Central memory CD4-positive, alpha-beta T cell (primary cell): ENCODE measurements at places on chromosomes 3 and 15.

DNA sequence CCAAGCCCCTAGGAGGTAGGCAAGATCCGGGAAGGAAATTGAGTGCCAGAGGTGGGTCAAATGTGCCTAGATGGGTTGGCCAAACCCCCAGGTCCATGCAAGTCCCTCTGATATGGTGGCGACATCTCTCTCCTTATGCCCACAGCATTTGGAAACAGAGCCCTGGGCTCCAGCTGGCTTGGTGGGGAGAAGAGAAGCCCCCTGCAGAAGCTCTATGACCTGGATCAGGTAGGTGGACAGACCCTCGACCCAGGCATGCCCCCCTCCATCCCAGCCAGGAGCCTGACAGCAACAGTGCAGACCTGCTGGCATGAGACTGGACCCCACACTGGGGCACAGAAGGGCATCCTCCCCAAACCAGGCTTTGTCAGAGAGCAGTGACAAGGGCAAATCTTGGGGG is 12.2 kb downstream of the CHST13 start:
- no peak for DNase-seq

DNA sequence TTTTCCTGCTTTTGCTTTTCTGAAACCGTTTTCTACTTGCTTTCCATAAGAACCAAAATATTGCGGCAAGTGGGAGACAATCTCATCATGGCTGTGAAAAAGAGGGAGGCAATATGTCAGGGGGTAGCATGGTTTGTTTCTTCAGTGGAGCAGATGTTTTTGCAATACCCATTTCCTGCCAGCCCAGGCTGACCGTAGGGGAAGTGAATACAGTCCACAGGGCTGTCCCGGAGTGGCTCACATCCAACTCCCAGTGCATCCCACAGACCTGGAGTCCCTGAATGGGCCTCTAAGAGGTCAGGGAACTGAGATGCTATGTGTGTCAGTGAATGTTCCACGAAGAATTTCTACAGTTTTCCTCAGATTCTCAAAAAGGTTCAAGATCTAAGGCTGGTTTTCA is 69.6 kb downstream of the EPHB1 start:
- no peak for DNase-seq

- DNase-seq, result no peak
Observed at GRCh38 chr3:186823386-186823785, 17.1 kb upstream of the RFC4 start.

GRCh38 chr15:83063551-83063950 is 3.5 kb downstream of the BTBD1 start:
- DNase-seq, result no peak

DNA sequence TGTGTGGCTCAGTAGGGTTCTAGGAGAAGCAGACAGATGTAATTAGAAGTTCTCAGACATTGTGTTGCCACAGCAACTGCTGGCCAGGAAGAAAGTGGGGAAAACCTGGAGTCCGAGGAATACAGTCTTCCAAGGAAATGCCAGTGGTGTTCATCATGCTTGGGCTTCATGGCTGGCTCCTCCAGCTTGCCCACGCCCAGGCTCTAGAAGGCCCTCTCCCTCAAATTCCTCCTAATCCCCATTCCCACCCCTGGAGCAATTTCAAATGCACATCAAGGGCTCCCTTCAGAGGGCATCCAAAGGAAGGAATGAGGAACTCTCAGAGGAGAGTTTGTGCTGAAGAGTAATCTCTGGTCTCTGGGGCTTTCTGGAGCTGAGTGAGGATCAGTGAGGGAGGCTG is 21.9 kb downstream of the FSTL1 start:
- no peak for DNase-seq

GRCh38 chr3:45497963-45498362 is 96.6 kb upstream of the LIMD1 start:
- peak; percentile 36 for DNase-seq

DNA sequence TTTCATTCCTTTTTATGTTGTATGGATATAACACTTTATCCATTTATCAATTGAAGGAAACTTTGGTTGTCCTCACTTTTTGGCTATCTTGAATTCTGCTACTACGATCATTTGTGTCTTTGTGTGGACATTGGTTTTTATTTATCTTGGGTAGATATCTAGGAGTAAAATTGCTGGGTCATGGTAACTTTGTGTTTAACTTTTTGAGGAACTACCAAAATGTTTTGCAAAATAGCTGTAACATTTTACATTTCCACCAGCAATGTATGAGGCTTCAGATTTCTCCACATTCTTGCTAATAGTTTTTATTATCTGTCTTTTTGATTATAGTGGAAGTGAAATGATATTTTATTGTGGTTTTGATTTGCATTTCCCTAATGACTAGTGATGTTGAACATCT is 55.6 kb downstream of the TLNRD1 start:
- DNase-seq, result no peak

DNA sequence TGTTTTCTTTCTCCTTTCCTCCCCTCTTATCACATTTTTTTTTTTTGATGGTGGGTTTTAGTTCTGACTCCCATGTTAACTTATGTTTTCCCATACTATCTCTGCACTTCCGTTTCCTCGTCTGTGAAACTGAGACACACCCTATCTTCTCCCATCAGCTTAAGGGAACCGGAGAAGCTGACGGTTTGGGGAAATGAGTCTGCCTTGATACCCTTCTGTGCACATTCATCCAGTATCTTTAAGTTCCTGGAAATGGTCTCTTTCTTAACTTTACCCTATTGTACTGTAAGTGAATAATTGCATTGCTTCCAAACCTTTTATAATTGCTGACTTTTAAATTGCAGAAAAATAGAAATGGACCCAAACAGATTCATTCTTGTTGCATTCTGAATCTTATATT is 26.2 kb upstream of the CFAP161 start:
- no peak for DNase-seq

DNA sequence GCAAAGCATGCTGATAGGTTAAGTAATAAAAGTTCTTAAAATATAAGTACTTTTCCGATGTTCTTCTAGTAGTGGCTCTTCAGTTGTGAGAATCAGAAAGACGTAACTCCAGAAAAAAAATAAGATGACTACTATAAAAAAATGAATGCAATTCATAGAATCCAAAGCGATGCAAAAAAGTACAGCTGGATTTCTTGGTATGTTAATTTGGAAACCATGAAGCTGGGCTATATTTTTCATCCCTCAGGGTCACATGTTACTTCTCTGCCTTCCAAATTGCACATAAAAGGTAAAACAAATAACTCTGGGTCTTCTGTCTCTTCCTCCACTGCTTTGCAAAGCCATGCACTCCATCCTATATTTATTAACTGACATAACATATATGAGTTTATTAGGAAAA is 843.9 kb upstream of the DPPA4 start:
- no peak for DNase-seq

DNA sequence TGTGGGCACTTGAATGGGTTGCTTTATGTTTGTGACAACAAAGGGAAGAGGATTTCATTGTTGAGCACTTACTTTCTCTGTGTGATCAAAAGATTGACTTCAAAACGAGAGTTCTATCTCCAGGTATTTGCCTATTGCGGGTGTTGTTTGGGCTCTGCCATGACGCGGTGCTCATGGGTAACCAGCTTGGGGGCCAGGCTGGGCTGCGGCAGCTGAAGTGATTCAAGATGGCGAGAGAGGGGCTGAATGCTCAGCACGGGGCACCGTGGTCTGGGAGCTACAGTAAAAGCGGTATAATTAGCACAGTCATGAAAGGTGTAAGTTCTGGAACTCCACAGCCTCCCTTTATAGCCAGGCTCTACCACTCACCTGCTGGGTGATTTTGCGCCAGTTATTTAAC is 31.0 kb upstream of the ADCY5 start:
- no peak for DNase-seq

GRCh38 chr3:188306435-188307005 is 152.6 kb downstream of the LPP start:
- no peak for DNase-seq

GRCh38 chr15:60582370-60583036 is 103.6 kb upstream of the ICE2 start:
- peak; percentile 72 for DNase-seq

GRCh38 chr3:104909198-104909597 is 457.5 kb upstream of the ALCAM start:
- DNase-seq, result no peak

- DNase-seq, result no peak
Observed at GRCh38 chr3:79878708-79879107, 110.9 kb upstream of the ROBO1 start.

GRCh38 chr3:124048967-124049798 is 57.3 kb upstream of the ROPN1 start:
- no peak for DNase-seq

DNA sequence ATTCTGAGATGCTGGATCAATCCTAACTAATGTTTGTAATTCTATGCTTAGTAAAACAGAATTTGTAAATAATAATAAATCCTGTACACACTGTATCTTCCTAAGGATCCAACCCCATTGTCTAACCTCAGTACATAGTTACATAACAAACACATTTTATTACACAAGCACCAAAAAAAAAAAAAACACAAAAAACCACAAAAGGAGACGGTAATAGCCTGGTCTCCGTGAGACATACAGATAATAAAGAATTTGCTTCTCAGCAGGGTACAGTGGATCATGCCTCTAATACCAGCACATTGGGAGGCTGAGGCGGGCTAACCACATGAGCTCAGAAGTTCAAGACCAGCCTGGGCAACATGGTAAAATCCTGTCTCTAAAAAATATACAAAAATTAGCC is 558.7 kb downstream of the MAGI1 start:
- DNase-seq, result no peak

- no peak for DNase-seq
Observed at GRCh38 chr3:189726277-189726676, 95.1 kb downstream of the TP63 start.

DNA sequence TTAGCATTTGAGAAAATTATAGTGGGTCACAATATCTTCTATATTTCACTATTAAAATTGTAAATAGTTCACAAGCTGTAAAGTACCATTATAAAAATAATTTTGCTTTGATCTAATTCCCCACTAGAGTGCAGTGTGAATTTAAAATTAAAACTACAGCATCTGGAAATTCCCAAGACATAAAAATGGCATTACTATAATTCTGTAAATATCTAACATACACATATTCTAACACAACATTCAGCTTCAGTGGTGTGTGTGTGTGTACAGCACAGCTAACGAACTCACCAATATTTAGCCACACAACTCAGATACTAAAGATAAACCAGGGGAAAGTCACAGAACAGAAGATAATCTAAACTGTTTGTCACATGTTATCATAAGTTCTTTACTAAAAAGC is 424.9 kb upstream of the ZNF385D start:
- DNase-seq, result no peak

GRCh38 chr3:139770577-139770976 is 92.8 kb upstream of the NMNAT3 start:
- no peak for DNase-seq

DNA sequence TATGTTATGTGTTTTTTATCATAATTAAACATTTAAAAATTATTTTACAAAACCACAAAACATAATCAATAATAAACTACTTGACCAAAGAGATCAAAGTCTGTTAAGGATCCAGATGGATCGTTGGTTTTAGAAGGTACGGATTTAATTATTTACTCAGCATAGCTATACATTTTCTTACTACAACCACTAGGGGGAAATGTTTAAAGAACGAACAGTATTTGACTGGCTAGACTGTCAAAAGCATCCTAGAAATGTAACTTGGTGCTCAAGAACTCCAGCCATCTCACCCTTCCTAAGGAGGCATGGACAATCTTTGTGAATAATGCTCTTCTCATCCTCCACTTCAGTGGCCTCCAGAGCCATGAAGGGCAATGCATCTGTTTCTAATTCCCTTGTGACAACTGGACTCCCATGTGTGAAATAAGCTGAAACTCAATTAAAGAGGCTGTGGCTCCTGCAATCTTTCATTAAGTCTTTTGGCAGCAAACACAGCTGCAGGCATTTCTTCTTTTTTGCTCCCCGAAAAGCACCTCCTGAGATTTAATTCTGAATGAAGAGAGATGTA is 94.7 kb upstream of the TUSC7 start:
- no peak for DNase-seq

DNA sequence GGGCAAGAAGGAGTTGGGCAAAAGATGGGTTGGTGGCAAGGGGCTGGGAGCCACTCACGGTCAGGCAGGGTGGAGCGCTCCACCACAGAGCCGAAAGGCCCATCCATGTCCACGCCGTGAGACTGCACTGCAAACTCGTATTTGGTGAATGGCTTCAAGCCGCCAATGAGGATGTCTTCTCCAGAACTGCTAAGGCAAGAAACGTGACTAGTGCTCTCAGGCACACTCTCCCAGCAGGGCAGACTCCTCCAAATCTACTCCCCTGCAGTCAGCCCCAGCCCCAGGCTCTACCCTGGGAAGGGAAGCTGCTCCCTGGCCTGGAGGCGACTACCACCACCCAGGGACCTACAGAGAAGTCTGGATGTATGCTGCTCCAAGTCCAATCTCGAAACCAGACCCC is 11.4 kb upstream of the IGDCC3 start:
- no peak for DNase-seq

DNA sequence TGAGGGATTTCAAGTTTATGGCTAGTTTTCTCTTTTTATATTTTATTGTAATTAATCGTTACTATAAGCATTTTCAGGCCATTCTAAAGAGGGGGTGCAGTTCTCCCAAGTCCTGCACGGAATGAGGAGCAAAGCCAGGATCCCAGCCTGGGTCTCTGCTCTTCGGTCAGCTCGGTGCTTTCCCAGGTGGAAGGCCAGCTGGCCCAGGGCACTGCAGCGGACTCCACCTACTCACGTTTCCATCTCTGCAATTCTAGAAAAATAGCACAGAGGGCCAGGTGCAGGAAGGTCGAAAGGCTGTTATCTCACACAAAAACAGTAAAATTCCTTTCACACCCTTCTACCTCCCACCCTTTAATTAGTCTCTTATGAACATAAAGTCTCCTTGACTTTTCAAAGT is 59.5 kb upstream of the HES1 start:
- no peak for DNase-seq

- no peak for DNase-seq
Observed at GRCh38 chr3:4981665-4982494, 2.6 kb downstream of the BHLHE40 start.

- peak; percentile 29 for DNase-seq
Observed at GRCh38 chr15:44066211-44066827, 128.8 kb downstream of the FRMD5 start.

DNA sequence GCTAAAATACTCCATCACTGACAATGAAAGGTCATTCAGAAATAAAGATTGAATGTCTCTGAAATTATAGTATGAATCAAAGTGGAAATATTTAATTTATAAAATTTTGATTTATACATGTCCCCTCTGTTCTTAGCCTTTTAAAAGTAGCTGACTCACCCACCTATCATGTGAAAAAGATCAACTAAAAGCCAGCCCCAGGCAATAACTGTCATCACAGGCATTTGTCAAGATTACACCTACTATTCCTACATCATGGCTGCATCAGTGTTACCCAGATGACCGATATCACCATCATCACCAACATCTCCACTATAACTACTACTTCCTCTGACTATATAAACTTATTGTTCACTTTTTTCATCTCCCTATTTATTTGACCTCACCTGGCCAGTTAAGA is 14.3 kb upstream of the PIK3R4 start:
- DNase-seq, result no peak

DNA sequence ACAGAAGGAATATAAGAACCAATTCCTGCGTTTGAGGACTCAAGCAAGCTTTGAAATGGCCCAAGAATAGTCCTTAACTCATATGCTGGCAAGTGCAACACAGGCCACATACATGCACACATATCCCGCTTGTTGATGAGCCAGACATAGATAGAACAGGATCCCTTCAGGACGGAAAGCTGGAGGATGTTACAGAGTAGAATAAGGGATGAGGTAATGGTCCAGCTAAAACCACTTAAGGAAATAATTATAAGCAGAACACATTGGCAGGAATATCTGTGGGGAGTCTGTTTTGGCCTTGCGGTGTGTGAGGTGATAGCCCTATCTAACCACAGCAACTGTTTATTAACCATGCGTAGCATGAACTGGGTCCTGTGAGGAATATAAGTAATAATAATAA is 25.0 kb downstream of the SCG3 start:
- no peak for DNase-seq
